ENCODE measurements at places on chromosomes 4 and X. TPM values are rescaled to one million over a fixed set of nuclear protein-coding genes. Genes with fewer than 3 reads are reported as not detected.

DNA sequence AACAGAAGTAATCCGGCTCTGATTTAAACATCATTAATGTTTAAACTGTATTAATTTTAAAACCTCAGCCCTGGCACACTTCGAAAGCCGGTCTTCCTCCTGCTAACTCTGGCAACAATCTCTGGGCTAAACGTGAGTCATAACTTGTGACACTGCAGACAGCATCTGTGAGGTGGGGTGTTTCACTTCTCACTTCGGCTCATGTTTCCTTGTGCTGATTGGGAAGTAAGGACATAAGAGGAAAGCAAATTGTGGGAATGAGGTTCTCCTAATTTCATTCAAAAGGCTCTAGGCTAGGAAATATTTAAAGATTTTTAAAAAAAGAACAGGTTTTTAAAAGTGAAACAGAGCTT, 139.9 kb upstream of the USP9X start:
- DNase-seq, result peak; percentile 76

DNA sequence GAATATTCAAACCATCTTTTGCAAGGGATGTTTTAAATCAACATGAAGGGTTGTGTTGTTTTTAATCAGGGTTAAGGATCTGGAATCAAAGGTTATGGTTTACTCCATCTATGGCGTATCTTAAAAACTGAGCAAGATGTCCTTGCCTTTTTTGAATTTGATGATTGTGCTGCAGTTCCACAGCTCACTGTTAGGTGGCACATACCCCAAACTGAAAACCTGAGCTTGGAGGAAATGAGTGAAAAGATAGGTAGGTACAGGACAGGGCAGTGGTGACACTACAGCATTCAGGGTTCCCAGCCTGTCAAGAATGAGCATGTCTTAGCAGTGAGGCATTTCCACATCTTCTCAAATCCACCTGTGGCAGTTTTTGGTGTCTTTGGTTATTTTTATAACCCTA, 13.1 kb upstream of the EOLA1 start:
- peak; percentile 38 for DNase-seq

The PPEF1 gene
- total RNA-seq, result not detected

DNA sequence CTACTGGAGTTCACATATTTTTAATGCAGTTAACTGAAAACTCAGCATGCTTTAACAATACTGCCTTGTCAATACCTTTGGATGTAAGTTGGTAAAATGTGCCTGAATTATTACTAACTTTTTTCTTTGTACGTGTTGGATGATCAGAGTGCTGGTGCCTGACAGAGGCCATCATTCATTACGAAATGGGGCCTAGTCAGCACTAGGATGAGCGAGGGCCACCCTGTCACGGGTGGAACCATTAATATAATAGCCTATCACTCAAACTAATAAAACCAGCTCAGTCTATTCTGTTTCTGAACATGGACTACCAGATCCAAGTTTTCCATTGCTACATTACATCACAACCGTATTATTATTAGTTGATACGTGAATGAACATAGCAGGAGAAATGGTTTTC, 501.7 kb upstream of the TENM3 start:
- no peak for DNase-seq

Data from endothelial cell of umbilical vein (primary cell).